HepG2 (cell line): ENCODE measurements at places on chromosomes 5 and 9.

DNA sequence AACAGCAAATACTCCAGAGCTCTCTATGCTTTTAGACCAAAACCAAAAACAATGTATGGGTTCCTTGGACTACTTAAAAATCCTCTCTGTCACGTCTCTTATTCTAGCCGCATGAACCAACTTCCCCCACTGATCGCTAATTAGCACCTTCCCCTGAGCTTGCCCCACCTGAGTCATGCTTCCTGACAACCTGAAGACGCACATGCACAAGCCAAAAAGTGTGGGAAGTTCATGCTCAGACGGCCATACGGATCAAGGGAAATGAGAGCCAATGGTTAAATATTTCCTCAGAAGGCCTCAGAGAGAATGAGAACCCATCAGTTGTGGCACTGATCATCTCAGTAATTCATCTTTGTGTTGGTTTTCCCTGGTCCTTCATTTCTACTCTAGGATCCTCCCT lies 199.7 kb downstream of the BNC2 start:
- DNase-seq, result no peak

DNA sequence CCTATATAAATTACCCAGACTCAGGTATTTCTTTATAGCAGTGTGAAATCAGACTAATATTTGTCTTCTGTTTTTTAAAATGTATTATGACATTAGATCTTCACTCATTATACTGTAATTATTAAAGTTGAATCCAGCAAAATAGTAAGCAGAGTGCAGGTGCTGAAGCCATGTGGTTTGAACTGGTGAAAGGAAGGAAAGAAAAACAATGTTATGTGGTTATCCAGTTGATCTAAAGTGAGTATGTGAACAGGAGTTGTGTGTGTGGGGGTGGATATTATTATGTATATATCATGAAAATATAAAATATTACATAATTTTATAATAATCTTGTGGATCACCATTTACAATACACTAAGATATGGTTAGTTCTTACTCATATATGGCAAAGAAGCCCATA lies 593.7 kb downstream of the SEMA5A start:
- no peak for DNase-seq

- no peak for DNase-seq
Observed at GRCh38 chr5:31819926-31820516, 181.1 kb downstream of the PDZD2 start.

- no peak for DNase-seq
Observed at GRCh38 chr5:164098531-164098930, 593.1 kb downstream of the MAT2B start.

GRCh38 chr5:73484511-73484910 lies 13.7 kb upstream of the BTF3 start:
- no peak for DNase-seq
